ENCODE measurements at places on chromosomes 4 and X.

DNA sequence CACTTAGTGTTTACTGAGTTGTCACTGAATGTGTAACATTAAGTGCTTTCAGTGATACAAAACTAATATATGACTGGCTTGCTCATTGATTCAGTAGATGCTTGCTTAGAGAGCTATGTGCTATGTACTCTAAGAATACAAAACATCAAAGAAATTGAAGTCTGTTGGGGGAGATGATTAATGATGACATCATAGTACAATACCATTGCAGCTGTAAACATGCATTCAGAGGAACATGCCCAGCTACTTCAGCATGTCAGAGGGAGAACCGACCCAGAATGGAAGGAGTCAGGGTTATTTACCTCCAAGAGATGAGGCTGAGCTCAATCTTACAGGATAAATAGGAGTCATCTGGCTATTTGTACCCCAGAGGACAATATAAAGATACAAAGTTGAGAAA, 290.8 kb downstream of the TENM3 start:
- DNase-seq: no peak

DNA sequence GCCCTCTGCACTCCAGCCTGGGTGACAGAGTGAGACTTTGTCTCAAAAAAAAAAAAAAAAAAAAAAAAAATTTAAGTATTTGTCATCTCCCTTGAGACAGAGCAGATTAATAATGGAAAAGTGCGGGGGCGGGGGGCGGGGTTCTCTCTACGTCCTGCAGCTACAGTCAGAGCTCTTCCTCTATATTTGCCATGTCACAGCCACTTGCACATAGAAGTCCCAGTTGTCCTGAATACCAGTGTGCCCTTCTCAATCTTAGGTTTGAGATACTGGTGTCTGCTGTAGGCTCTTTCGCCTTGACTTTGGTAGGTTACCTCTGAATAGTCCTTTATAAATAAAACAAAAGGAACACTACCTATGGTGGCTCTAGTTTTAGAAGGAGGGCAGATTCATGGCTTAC, 237.8 kb upstream of the PGRMC2 start:
- DNase-seq: no peak

GRCh38 chr4:139144911-139145551, 32.0 kb downstream of the ELF2 start:
- no peak for DNase-seq

DNA sequence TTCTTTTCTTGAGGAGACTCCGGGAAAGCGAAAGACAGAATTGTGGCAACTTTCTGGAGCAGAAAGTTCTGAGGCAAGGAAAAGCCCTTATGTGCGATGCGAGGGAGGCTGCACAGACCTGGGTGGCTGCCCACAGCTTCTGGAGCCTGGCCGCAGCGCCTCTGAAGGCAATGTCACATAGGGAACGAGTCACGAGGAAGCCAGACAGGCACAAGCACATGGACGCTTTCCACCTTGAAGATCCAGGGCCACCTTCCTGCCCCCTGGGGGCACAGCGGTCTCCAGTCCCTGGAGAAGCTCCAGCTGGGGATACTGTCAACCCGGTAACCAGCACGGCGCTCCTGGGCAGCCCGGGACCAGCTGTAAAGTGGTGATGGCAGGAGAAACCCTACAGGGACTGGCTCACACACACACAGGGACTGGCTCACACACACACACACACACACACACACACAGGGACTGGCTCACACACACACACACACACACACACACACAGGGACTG, 69.8 kb downstream of the MTNR1A start:
- no peak for DNase-seq

DNA sequence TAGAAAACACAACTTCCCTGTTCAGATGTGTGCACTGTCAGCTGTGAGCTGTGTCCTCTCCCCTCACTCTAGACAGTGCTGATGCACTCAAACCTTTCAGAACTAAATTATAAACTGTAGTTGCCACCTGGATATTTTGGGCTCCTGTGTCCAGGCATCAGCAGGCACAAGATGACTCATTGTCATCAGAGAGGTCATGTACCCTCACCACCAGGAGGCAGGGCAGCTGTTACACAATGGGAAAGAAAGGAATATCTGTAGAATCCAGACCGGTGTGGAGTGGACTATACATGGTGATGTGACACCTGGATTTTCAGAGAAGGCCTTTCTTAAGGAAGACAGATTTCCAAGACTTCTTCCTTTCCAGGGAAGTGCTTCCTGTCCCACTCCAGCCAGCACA, 854.4 kb upstream of the AGA start:
- no peak for DNase-seq

DNA sequence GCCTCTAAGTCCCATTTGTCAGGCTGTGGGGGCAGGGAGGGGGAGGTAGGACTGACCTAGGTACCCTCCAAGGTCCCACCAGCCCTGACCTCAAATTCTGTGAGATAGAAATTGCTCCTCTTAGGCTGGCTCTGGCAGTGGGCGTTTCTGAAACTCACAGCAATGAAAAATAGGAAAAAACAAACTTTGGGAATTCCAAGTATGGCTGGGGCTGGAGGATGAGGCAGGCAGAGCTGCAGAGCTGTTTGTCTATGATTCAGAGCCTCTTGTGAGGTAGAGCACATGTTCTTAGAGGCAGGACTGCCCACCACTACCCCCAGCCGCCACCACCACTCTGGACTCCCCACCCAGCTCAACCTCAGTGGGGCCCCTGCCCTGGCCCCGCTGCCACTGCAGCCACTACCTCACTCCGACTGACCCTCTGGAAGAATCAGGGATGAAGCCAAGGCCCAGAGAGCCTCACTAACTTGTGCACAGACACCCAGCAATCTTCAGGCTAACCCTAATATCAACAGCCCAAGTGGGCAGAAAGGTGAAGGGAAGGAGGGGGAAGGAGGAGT, 98.2 kb downstream of the PJA1 start:
- DNase-seq: peak; percentile 32

All from ureter (tissue), 1 donor.